ENCODE measurements at places on chromosomes 4 and X.
A peak's percentile ranks its signal among the peaks of the same experiment; 100 is the strongest.

GRCh38 chrX:155071694-155072280 is 479 bp downstream of the BRCC3 start:
- ATAC-seq = no peak

GRCh38 chr4:70979445-70980008 is 13.9 kb upstream of the DCK start:
- ATAC-seq = no peak

DNA sequence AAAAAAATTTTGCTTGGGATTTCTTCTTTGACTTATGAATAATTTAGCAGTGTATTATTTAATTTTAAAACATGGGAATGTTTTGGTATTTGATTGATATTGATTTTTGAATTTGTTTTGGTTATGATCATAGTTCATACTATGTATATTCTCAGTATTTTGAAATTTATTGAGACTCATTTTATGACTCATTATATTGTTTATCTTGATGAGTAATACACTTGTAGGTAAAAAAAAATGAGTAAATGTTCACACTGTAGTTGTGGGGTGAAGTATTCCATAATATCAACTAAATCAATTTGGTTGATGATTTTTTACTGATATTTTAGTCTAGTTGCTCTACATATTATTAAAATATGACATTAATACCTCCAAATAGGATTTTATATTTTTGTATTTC is 1142.2 kb downstream of the ADGRL3 start:
- no peak for ATAC-seq

GRCh38 chrX:71666240-71667223 is 814 bp upstream of the LOC101059915 start:
- ATAC-seq = no peak

DNA sequence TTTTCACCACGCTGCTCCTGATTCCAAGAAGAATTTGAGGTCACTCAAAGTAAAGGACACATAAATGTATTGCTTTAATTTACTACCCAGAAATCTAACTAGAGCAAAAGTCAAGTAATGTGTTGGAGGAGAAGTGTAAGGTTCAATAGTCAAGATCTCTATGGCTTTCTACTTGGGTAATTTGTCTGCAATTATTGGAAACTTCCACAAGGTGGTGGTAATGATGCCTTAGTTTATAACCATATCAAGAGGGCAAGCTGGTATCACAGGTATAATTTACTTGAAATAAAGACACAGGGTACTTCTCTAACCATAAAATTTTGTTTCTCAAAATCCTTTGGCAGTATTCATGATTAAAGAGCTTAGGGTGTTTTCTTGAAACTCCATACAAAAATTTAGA is 10.2 kb upstream of the GRIA3 start:
- ATAC-seq = no peak

- ATAC-seq = peak; percentile 83
Measured at GRCh38 chr4:83276299-83277040, 8.1 kb downstream of the COQ2 start.

DNA sequence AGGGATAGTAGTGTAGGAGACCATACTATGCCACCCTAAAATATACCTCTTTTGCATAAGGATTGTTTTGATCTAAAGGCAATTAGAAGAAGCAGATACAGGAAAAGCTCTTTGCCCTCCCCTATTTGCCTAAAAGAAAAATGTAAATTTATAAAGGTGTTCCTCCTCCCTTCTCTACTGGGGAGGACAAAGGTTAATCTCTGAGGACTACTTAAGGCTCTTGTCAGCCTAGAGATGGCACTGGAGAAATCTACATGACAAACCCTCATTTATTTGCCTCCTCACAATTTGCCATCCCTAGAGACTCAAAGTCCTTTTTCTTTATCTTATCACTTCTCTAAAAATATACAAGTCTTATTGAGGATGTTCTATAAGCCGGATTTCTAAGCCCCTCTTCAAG is 1021.8 kb downstream of the STPG2 start:
- no peak for ATAC-seq

DNA sequence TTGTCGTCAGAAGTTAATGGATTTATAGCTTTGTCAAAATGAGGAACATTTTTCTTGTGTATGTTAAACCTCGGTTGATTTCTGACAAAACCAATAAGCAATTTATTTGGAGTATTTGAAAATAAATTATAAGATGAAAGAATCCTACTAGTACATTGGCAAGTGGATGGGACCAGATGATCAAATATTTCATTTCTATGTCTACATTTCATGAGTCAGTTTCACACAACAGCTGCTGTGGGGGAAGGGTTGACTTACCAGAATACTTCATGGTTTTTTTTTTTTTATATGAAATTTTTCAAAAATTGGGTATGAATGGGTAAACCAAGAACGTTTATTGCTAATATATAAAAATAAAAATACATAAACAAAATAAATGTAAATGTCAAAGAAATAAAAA is 39.4 kb downstream of the RAPGEF2 start:
- no peak for ATAC-seq

Data from activated T-helper 17 cell treated with anti-CD3 and anti-CD28 coated beads, Interleukin-2, amount 50 U/mL, for 72 hours (primary cell).